ENCODE measurements at places on chromosomes 2 and 18. TPM values are rescaled to one million over a fixed set of nuclear protein-coding genes. Genes with fewer than 3 reads are reported as not detected.

CCDC178 gene
- total RNA-seq, result not detected

GRCh38 chr2:238326801-238327365, 6.6 kb downstream of the TRAF3IP1 start:
- no peak overlapping the region for H3K27ac ChIP-seq
- DNase-seq, result no peak

MYO1B gene
- total RNA-seq, result 11.6 TPM

- H3K27me3 ChIP-seq, result no peaks in the 10 kb centered on the region
- DNase-seq, result no peak
- H3K36me3 ChIP-seq, result no peaks in the 10 kb centered on the region
- no peaks in the 10 kb centered on the region for H3K4me1 ChIP-seq
- H3K4me3 ChIP-seq, result no peak overlapping the region
Observed at GRCh38 chr2:134193006-134193405, 60.9 kb upstream of the MGAT5 start.

DNA sequence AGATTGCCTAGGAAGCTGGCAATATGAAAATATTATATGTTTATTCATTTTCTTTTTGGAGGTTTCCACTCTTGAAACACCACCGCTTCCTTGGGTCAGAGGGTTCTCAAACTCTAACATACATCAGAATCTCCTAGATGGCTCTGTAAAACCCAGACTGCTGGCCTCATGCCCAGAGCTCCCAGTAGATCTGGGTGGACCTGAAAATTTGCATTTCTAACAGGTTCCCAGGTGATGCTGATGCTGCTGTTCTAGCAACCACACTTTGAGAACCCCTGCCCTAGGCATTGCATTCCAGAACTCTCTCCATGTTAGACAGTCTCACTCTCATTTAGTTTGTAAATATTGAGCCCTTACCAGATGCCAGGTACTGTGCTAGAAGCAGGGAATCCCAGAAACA, 139.4 kb downstream of the FAM210A start:
- peak; percentile 43 for DNase-seq
- no peaks in the 10 kb centered on the region for H3K36me3 ChIP-seq
- no peaks in the 10 kb centered on the region for H3K27me3 ChIP-seq
- H3K4me3 ChIP-seq, result no peak overlapping the region
- H3K27ac ChIP-seq, result no peak overlapping the region
- H3K4me1 ChIP-seq, result no peaks in the 10 kb centered on the region

LYPD6 gene
- 0.63 TPM for total RNA-seq

DNA sequence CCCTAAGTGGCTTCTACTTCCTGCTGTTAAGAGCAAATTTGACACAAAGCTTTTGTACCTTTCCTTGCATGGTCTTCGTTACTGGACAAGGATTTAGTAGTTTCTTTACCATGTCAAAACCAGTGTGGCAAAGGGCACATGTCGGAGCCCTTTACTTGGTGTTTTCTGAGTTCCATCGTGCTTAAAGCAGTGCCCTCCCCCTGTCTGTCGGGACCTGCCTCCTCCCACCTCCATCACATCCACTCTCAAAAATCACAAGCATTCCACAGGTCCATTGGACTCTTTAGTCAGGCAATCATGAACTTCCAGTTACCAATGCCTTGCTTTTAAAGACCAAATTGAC, 763 bp downstream of the CCDC141 start:
- no peaks in the 10 kb centered on the region for H3K4me1 ChIP-seq
- H3K27me3 ChIP-seq, result no peaks in the 10 kb centered on the region
- H3K27ac ChIP-seq, result peak overlapping the region; percentile 56
- no peaks in the 10 kb centered on the region for H3K36me3 ChIP-seq

DNA sequence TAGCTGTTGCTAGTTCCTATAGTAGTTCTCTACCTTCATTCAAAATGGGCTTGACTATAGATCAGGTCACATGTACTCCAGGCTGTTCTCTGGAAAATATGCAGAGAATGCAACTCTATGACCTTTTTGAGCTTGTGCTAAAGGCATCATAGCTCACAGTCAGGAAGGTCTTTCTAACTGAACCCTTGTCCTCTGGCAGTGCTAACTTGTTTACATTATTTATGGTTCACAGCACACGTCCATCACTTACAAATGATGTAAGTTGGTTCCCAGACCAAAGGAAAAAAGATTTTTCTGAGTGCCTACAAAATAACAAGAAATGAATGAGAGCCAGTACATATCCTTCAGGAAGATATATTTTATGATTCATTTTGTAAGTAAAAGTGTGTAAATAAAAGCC, 236.1 kb downstream of the GCA start:
- no peaks in the 10 kb centered on the region for H3K27me3 ChIP-seq
- DNase-seq, result no peak
- H3K4me3 ChIP-seq, result no peak overlapping the region
- H3K4me1 ChIP-seq, result no peaks in the 10 kb centered on the region
- H3K36me3 ChIP-seq, result no peaks in the 10 kb centered on the region

DNA sequence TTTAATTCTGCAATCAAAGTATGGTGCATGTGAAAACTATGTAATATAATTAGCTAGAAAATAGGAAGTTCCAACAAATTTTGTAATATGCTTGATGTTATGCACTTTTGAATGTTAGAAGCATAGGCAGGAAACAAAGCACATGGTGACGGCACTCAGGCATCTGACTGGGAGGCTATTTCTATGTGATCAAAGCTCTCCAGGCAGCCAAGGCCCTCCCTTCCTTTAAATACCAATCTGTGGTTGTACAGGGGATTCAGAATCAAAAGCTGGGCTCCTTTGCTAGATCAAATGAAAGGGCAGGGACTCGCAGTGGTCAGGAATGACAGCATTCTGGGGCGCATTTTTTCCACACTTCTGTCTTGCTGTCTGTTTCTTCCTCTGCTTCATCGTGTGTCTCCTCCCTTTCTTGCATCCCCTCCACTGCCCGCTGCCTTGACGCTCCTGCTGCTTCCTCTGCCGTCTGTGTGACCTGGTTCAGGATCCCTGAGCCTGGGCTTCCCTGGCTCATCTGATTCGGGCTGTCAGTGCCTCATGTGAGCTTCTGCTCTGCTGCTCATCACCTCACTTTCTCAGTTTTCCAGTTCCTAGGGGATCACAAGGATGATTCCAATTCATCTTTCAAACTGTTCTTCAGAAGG, 30.9 kb downstream of the TMEM182 start:
- no peak for DNase-seq
- H3K27me3 ChIP-seq, result no peaks in the 10 kb centered on the region
- no peak overlapping the region for H3K4me3 ChIP-seq
- H3K27ac ChIP-seq, result peak overlapping the region; percentile 51

GRCh38 chr2:159094173-159094737, 125.8 kb downstream of the TANC1 start:
- no peaks in the 10 kb centered on the region for H3K4me1 ChIP-seq
- peak; percentile 82 for DNase-seq
- peaks cover 12% of the 10 kb centered on the region for H3K36me3 ChIP-seq
- H3K27ac ChIP-seq, result peak overlapping the region; percentile 84
- no peaks in the 10 kb centered on the region for H3K27me3 ChIP-seq
- H3K4me3 ChIP-seq, result no peak overlapping the region

FAM110C gene
- total RNA-seq, result 12.4 TPM

NT5DC4 gene
- not detected for total RNA-seq

- DNase-seq, result no peak
- H3K4me1 ChIP-seq, result no peaks in the 10 kb centered on the region
- H3K27ac ChIP-seq, result no peak overlapping the region
- no peak overlapping the region for H3K4me3 ChIP-seq
- H3K36me3 ChIP-seq, result no peaks in the 10 kb centered on the region
- H3K27me3 ChIP-seq, result no peaks in the 10 kb centered on the region
Observed at GRCh38 chr2:58866040-58866439, 624.9 kb upstream of the FANCL start.

DNA sequence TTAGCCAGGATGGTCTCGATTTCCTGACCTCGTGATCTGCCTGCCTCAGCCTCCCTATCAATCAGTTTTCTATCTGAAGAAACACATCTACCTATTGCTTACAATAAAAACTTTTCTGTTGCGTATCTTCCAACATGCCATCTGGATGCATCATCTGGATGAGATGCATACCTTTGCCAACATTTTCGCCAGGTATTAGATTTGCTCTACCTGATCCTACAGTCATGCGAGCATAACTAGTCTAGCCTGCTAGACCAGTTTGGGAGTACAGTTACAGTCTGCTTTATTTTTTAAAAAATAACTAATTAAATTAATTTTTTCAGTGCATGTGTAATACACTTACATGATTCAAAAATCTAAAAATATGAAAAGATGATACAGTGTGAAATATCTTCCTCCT, 334.0 kb upstream of the MEX3C start:
- no peak overlapping the region for H3K27ac ChIP-seq
- H3K36me3 ChIP-seq, result no peaks in the 10 kb centered on the region
- no peaks in the 10 kb centered on the region for H3K27me3 ChIP-seq
- H3K4me3 ChIP-seq, result no peak overlapping the region
- DNase-seq, result no peak
